ENCODE measurements at places on chromosomes 13 and 19.

DNA sequence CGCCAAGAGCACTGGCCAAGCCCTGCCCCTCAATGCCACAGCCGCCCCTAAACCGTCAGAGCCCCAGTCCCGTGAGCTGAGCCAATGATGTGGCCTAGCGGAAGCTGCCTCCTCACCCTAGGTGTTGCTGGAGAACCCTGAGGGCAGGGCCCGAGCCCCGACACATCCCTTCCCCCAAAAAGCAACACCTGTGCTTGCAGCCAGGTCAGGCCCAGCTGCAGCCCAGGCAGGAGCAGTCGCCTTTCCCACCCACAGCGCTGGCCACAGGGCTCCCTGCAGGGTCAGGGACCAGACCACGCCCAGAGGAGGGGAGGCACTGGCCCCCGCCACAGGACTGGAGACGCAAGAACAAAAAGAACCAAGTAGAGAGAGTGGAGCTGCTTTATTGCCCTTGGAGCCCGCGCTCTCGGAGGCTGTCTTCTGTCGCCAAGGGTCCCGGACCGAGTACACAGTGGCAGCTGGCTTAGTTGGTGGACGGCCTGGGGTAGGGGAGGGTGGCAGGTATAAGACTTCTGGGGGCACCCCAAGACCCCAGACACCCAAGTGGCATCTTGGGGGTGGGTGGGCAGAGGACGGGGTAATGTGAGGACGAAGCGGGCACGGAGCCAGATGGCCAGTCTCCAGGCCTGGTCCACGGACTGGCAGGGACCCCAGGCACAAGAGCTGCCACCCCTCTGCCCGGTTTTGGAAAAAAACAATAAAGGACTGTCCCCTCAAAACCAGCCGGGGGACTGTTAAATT, 3.3 kb downstream of the P2RY11 start:
- DNase-seq, result no peak

- no peak for DNase-seq
Observed at GRCh38 chr13:62678039-62678438, 1262.4 kb upstream of the PCDH20 start.

- no peak for DNase-seq
Observed at GRCh38 chr13:107124730-107125129, 556.8 kb upstream of the ARGLU1 start.

GRCh38 chr19:5137114-5137513, 168.2 kb downstream of the KDM4B start:
- no peak for DNase-seq

GRCh38 chr13:85509512-85509911, 289.7 kb downstream of the SLITRK6 start:
- no peak for DNase-seq

DNA sequence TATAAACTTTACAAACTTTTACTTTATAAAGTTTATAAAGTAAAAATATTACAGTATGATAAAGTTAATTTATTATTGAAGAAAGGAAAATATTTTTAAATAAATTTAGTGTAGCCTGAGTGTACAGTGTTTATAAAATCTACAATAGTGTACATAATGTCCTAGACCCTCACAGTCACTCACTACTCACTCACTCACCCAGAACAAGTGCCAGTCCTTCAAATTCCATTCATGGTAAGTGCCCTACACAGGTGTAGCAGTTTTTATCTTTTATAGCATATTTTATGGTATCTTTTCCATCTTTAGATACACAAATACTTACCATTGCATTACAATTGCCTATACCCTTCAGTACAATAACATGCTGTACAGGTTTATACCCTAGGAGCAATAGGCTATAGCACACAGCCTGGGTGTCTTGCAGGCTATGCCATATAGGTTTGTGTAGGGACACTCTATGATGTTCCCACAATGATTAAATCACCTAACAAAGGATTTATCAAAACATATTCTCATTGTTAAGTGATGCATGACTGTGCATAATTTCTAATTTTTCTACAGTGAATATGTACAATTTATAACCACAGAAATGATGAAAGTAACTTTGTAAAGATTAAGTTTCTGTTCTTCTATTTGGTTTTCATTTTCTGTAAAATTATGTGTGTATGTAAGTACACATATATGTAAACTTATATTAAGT, 98.0 kb downstream of the SPRY2 start:
- no peak for DNase-seq

DNA sequence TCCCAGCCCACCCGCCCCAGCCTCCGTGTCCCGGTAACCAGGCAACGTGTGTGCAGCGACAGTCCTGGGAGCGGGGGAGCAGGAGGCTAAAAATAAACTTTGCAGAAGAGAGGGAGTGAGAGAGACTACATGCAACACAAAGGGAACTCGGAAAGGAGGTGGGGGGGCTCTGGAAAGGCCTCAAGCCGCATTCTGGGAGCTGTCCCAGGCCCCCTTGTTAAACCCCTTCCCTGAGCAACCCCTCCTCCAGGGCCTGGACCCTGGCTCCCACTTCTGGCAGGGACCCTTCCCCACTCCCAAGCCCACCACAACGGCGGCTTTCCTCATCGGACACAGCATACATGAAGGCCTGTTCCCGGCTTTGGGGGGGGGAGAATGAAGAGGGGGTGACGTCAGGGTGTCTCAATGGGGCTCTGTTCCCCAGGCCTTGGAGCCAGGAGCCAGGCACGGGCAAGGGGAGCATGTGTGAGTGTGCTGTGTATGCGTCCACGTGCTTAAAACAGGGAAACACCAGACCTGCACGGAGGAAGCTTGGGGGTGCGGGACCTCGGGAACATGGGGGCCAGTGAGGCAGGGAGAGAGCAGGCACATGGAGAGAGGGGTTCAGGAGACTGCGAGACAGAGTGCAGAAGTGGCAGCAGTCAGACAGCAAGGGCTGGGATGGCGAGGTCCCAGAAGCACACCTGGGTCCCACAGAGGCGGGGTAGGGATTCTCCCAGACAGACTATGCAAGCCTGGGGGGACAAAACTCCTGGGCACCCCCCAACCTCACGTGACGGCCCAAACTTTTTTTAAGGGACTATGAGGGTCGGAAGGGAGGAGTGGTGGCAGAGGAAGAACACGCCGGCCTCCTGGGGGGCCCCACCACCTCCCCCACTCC, 2.3 kb downstream of the ERF start:
- no peak for DNase-seq

- DNase-seq, result no peak
Observed at GRCh38 chr19:47848823-47849473, 10.1 kb upstream of the TPRX2 start.

DNA sequence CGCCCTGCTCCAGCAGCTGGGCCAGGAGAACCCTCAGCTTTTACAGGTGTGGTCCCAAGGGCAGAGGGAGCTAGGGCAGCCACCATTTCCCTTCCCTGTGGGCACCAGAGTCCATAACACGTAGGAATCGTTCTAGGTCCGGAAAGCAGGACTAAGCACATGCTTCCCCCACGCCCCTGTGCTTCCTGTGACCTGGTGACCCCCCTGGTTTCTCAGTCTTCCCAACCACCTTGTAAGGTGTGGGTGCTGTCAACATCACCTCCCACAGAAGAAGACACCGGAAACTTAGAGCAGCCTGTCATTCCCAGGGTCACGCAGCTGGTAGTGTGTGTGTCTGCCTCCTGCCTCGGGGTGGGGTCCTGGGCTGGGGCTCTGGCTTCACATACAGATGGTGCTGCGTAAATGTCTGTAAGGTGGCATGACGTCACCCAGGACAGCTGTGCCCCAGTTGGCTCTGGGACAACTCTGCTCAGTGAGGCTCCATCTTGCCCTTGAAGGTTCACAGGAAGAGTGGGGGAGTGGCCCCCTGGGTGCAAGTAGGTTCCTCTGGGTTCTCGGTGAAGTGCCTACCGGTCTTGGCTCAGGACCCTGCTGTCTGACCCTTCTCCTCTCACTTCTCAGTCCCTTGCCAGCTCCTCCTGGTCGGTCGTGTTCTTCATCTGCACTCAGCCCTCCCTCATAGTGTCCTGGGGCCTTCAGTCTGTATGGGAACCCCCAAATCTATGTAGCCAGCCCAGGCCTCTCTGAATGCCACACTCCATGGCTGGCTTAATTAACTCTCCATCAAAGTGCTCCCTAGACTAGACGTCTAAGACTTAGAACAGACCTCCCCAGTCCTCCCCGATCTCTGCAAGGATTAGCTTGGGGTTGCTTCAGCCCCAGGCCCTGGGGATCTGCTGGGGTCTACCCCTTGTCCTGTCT, 4.0 kb downstream of the RAD23A start:
- no peak for DNase-seq

DNA sequence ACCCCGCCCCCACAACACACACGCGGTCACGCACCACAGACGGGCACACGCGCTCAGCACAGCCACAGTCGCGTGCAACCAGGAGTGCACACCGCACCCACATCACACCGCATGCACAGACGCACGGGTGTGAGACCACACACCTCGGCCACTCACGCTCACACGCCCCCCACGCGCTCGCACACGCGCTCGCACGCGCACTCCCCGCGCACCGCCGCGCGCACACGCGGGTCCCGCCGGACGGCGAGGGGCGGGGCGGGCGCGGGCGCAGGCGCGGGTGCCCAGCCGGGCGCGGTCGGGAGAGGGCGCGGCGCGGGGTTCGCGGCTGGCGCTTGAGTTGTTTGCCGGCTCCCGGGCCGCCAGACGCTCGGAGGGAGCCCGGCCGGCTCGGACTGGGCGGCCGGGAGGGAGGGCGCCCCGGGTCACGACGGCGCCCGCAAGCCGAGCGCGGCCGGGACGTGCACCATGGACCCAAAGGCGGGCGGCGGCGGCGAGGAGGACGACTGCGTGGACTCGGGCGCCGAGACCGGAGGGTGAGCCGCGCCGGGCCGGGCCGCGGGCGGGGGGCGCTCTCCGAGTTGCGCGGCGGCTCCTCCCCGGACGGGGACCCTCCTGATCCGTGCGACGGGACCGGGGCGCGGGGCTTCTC, at the start of gene FAM124A:
FAM124A (plus strand) TSS at position 362 of the 649 bp plus-strand sequence; CDS start at position 466, 104 bp downstream.
- no peak for DNase-seq

DNA sequence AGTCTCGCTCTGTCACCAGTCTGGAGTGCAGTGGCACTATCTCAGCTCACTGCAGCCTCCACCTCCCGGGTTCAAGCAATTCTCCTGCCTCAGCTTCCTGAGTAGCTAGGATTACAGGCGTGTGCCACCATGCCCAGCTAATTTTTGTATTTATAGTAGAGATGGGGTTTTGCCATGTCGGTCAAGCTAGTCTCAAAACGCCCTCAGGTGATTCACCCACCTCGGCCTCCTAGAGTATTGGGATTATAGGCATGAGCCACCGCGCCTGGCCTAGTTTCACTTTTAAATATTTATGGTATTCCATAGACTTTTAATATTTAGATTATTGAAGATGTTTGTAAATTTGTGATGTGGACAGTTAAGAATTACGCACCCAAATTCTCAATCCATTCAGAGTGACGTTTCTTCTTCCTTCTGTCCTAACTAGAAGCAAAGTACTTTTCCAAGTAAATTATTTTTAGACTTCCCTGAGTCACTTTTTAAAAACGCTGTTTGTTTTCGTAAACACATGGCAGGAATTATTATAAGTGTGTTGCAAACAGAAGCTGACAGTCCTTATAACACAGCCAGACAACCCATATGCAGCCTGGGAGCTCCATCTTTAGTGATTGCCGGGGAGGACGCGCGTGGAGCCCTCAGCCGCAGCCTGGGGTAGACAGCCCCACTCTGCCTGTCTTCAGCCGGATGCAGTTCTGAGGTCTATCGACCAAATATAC, 131.7 kb downstream of the ATP11A start:
- no peak for DNase-seq

GRCh38 chr13:111179908-111180760, 65.0 kb downstream of the ARHGEF7 start:
- no peak for DNase-seq

DNA sequence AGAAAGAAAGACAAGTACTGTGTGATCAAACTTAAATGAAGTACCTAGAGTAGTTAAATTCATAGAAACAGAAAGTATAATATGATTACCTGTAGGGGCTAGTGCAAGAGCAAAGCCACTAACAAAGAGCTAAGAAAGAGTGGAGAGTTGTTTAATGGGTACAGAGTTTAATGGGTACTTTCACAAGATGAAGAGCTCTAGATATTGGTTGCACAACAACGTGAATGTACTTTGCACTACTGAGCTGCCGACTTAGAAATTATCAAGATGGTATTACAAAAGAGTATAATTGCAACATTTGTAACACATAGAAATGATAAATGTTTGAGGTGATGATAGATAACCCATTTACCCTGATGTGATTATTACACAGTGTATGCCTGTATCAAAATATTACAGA, 140.3 kb upstream of the GPC6 start:
- DNase-seq, result no peak

- no peak for DNase-seq
Observed at GRCh38 chr13:111314852-111315251, 5.6 kb upstream of the TEX29 start.

DNA sequence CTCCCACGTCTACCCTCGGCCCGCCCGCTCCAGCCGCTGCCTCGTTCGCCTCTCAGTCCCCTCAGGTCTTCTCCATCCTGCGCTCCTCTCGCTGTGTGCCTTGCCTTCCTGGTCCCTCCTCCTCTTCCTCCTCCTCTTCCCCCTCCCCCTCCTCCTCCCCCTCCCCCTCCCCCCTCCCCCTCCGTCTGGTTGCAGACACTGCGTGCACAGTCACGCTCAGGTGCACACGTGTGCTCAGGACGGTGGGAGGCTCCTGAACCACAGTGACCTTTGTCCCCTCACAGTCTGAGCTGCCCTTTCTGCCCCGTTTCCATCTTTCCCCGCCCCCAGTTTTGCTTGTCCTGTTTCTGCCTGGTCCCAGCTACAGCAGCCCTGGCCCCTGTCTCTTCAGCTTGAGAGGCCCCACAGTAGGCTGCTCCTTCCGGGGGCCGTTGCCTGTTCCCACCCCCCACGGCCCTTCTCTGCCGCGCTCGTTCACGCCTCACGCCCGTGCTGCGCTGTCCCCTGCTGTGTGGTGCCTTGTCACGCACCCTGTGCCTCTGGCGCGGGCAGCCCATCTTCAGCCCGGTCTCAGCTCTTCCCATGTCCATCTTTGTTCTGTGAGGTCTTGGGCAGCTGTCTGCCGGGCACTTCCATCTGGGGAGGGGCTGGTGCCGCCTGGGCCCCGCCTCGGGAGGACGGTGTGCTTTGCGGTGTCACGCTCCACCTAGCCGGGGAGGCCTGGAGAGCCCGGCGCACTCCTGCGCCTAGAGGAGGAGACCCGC, 13.8 kb upstream of the RPS15 start:
- no peak for DNase-seq

GRCh38 chr13:44422755-44423643, 49.4 kb downstream of the SERP2 start:
- DNase-seq, result no peak

Measured in astrocyte of the cerebellum (primary cell).